Stomach (tissue), 19 donors: ENCODE measurements at places on chromosomes 7 and 10. TPM values are rescaled to one million over a fixed set of nuclear protein-coding genes. Genes with fewer than 3 reads are reported as not detected.

GRCh38 chr7:86470763-86471162 lies 172.9 kb upstream of the GRM3 start:
- H3K27me3 ChIP-seq = no peaks in the 10 kb centered on the region
- H3K36me3 ChIP-seq = no peaks in the 10 kb centered on the region
- no peak overlapping the region for H3K27ac ChIP-seq
- no peak for DNase-seq
- H3K4me1 ChIP-seq = no peaks in the 10 kb centered on the region

GRCh38 chr10:36712695-36713094 lies 412.7 kb upstream of the ANKRD30A start:
- H3K27ac ChIP-seq = no peak overlapping the region
- no peaks in the 10 kb centered on the region for H3K4me1 ChIP-seq
- no peak overlapping the region for H3K4me3 ChIP-seq
- H3K27me3 ChIP-seq = no peaks in the 10 kb centered on the region
- no peaks in the 10 kb centered on the region for H3K36me3 ChIP-seq

Gene TEX47
- total RNA-seq = not detected

Gene HYAL4
- total RNA-seq = not detected

Gene MACROH2A2
- total RNA-seq = 9.2 TPM
